CD8-positive, alpha-beta T cell (primary cell): ENCODE measurements at places on chromosomes 7 and 10.

- DNase-seq, result no peak
Measured at GRCh38 chr7:27897001-27897400, 157.0 kb downstream of the TAX1BP1 start.

GRCh38 chr7:79347351-79347750 is 106.1 kb downstream of the MAGI2 start:
- no peak for DNase-seq

GRCh38 chr10:22339761-22340328 is 5.5 kb upstream of the SPAG6 start:
- DNase-seq, result no peak

GRCh38 chr7:134710854-134711624 is 64.4 kb downstream of the BPGM start:
- DNase-seq, result peak; percentile 87

- peak; percentile 73 for DNase-seq
Measured at GRCh38 chr10:5977471-5978229, at the start of gene IL15RA. Gene IL15RA (minus strand): TSS chr10:5977543. CDS start chr10:5977492, 51 bp downstream.

GRCh38 chr7:99124236-99124635 is 19.7 kb downstream of the SMURF1 start:
- no peak for DNase-seq

DNA sequence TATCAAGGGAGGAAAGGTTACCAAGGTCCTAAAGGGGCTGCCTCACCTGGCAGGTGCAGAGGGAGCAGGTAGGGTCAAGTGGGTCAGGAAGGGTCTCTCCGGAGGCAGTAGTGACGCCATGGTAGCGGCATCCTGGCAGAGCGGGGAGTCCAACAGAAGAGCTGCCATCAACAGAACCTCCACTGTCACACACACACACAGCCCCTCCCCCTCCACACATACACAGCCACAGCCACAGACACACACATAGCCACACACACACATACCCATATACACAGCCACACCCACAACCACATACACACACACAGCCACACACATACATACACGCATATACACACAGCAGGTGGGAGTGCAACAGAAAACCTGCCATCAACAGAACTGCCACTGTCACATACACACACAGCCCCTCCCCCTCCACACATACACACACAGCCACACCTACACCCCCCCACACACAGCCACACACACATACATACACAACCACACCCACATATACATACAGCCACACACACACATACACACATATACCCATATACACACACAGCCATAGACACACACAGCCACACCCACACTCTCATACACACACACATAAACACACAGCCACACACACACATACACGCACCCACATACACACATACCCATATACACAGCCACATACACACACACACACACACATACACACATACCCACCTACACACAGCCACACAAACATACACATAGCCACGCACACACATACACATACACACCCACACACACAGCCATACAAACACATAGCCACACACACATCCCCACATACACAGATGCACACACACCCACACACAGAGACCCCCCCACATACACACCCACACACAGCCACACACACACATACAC is 23.1 kb downstream of the KCP start:
- no peak for DNase-seq

- no peak for DNase-seq
Measured at GRCh38 chr10:29430101-29430500, 141.2 kb downstream of the LYZL1 start.

DNA sequence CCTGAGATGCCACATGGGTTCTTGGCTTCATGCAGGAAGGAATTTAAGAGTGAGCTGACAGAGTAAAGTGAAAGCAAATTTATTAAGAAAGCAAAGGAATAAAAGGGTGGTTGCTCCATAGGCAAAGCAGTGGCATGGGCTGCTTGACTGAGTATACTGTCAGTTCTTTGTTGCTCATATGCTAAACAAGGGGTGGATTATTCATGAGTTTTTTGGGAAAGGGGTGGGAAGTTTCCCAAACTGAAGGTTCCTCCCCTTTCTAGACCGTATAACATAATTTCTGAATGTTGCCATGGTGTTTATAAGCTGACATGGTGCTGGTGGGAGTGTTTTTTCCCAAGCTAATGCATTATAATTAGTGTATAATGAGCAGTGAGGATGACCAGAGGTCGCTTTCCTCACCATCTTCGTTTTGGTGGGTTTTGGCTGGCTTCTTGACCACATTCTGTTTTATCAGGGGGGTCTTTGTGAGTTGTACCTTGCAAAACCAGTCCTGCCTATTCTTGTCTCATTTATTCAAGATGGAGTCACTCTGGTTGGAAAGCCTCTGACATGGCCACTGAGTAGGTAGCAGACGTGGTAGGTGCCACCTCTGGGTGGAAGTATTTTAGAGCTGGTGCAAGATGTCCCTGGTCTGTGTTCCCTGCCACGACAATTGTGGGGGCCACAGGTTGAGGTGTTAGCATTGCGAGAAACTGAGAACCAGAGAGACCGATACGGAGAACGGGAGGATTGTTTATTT is 107.5 kb upstream of the SDK1 start:
- no peak for DNase-seq

- no peak for DNase-seq
Measured at GRCh38 chr10:9043466-9043865, 989.0 kb downstream of the GATA3 start.

DNA sequence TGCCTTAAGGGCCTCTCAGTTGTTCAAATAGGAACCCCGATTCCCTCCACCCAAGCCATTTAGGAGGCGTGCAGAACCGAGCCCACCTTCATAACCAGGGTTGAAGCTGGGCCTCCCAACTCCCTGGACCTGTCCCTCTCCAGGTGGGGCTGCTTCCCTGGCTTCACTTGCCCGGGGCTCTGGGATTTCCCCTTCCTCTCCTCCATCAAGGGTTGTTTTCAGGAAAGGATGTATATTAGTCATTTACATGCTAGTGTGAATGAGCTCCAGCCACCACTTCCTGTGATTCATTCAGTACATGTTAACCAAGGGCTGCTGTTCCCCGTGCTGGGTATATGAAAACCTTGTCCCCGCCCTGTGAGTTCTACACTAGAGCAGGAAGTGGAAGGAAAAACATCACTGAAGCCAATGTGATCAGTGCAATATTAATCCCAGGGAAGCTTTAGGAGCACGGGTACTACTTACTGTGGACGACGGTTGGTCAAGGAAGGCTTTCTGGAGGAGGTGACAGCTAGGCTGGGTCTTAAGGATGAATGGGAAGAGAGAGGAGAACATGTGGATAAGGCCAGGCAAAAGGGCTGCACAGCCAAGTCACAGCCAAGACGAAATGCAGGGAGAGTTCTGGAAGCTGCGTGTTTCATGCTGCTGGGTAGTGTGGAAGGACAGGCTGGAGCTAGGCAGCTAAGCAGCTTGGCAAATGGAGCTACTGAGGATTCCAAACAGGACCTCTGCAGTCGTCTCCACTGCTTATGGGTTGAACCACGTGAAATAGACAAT is 150.1 kb upstream of the SHH start:
- DNase-seq, result no peak

GRCh38 chr7:139691253-139691781 is 86.5 kb downstream of the HIPK2 start:
- DNase-seq, result no peak

DNA sequence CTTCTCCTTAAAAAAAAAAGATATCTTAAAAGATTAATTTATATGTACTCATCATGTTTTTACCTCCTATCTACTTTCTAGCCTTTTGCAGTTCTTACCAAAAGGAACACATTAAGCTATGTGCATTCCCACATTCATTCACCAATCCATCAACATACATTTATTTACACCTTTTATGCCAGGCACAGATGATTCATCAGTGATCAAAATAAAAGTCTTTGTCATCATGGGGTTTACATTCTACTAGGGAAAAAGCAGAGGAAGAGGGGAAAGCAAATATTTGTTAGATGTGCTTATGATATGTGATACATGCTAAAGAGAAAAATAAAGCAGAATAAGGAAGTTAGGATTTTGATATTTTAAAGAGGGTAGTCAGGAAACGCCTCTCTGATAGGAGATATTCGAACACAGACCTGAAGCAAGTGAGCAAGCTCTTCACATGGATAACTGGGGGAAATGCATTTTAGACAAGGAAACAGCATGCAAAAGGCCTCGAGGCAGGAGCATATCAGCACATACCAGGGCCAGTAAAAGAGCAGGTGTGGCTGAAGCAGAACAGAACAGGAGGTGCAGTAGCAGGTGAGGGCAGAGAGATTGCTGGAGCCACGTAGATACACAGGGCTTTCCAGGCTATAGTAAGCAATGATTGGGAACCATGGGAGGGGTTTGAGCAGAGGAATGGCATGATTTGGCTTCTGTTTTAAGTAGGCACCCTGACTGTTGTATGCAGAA is 67.4 kb downstream of the REEP3 start:
- DNase-seq, result no peak

- DNase-seq, result no peak
Measured at GRCh38 chr7:49486974-49487829, 286.2 kb upstream of the VWC2 start.

DNA sequence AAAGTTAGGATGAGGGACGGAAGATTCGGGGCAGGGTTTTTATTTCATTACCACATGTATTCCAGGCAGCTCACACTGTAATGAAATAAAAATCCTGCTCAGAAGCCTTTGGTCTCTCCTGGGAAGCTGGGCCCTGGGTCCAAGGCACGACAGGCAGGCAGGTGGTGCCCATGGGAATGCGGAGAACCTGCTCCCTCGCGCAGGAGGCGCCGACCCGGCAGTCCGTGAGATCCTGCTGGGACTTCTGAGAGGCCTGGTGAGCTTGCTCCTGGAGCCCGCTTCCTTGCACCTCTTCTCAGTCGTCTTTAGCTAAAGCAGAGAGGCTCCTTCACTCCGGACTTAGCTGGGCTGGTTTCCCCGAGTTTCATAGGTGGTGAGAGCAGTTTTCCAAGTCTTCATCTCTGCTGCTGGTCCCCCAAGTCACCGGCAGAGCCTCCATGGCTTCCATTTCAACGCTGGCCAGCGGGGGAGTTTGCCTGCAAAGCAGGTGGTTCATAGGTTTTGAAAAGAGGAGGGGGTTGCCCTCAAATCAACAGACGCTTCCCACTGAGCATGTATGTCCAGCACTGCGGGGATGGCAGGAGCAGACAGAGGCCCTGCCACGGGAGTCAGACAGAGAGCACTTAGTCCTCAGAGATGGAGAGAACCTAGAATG is 24.5 kb downstream of the IL15RA start:
- no peak for DNase-seq

DNA sequence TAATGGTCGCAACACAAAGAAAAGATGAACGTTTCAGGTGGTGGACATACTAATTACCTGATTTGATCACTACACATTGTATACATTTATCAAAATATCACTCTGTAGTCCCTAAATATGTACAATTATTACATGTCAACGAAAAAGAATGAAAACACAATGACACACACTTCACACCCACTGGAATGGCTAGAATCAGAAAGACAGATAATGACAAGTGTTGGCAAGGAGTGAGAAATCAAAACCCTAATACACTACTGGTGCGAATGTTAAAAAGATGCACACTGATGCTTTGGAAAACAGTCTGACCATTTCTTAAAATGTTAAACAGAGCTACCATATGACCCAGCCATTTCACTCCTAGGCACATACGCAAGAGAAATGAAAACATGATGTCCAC is 2.3 kb downstream of the COA1 start:
- DNase-seq, result no peak

- no peak for DNase-seq
Measured at GRCh38 chr7:26081638-26082037, 70.4 kb upstream of the NFE2L3 start.

DNA sequence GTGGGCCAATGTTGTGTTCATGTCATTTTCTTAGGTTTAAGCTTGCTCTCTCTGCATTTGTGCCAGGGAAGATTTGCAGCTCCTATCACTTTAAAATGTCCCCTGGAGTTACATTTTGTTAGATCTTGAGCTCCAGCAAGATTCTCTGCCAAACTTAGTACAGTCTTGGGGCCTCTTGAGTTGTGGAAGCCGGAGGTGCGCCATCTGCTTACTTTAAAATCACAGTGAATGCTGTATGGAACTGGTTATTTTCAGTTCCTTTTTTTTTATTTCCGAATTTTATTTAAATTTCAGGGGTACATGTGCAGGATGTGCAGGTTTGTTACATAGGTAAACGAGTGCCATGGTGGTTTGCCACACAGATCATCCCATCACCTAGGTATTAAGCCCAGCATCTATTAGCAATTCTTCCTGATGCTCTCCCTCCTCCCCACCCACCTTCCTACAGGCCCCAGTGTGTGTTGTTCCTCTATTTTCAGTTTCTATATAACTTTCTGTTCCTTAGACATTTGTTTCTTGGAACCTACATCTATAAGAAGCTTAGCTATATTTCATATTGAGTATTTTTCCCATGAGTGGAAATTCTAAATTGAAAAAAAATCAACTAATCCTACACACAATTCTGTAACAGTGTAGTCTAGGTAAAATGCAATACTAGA is 114.4 kb upstream of the CREB5 start:
- no peak for DNase-seq

DNA sequence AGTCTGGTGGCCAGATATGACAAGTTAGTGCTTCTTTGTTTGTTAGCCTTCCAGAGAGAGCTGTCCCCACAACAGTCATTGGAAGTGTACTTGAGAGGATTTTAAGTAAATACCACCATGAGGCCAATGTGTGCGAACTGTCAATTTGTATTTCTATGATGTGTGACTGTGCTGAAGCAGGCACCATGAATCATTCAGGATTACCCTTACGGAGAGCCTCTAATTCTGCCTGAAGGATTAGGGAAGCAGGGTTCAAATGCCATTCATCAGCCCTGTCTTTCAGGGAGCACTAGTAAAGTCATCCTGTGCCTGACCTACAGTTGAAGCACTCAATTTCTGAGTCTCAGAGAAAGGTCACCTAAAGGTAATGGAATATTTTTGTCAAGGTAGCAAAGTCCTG is 109.3 kb downstream of the GATA3 start:
- DNase-seq, result no peak

DNA sequence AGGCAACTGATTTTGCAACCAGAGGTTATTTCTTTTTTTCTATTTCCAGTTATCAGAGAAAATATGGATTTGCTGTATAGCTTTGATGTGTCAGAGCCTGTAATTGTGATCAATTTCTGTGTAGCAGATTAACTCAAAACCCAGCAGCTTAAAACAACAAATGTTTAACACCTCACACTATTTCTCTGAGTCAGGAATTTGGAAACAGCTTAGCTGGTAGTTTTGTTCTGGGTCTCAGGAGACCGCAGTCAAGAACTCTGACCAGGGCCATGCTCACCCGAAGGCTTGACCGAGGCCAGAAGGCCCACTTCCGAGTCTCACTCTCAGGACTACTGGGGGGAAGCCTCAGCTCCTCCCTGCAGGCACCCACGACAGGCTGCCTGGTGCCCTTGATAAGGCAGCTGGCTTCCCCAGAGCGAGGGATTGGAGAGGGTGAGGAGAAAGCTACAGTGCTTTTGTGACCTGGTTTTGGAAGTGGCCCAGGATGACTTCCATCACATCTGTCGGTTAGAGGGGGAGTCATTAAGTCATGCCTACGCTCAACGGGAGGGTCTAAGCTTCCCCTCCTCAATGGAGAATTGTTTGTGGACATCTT is 105.7 kb upstream of the SHH start:
- DNase-seq, result no peak
